Frontal cortex (tissue), 4 donors: ENCODE measurements at places on chromosomes 11 and 22. TPM values are rescaled to one million over a fixed set of nuclear protein-coding genes. Genes with fewer than 3 reads are reported as not detected.

DNA sequence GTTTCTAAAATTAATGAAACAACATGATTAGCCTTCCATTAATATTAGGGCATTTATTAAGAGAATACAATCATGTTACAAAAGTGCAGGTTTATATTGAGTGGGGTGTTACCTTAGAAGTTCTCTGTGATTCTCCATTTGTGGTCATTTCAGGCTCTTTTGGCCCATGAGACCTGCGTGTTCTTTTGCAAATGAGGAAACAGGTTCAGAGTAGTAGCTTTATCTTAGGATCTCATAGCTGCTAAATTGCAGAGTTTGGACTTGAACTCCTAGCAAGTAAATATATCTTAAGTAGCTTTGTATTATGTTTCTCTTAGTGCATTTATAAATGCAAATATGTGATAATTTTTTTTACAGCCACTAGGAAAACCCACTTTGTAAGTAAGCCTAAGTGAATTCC is 18.3 kb downstream of the FAR1 start:
- DNase-seq, result no peak

- DNase-seq, result peak; percentile 70
Observed at GRCh38 chr22:17570851-17571631, 7.7 kb downstream of the SLC25A18 start.

Gene DENND6B
- 19.6 TPM for total RNA-seq

Gene CD81
- 67.7 TPM for total RNA-seq

Gene NPTXR
- 10.6 TPM for total RNA-seq

Gene MMP11
- total RNA-seq, result 18.8 TPM

Gene MMP7
- not detected for total RNA-seq

Gene ME3
- total RNA-seq, result 110 TPM
